ENCODE measurements at places on chromosomes 2 and 18.

DNA sequence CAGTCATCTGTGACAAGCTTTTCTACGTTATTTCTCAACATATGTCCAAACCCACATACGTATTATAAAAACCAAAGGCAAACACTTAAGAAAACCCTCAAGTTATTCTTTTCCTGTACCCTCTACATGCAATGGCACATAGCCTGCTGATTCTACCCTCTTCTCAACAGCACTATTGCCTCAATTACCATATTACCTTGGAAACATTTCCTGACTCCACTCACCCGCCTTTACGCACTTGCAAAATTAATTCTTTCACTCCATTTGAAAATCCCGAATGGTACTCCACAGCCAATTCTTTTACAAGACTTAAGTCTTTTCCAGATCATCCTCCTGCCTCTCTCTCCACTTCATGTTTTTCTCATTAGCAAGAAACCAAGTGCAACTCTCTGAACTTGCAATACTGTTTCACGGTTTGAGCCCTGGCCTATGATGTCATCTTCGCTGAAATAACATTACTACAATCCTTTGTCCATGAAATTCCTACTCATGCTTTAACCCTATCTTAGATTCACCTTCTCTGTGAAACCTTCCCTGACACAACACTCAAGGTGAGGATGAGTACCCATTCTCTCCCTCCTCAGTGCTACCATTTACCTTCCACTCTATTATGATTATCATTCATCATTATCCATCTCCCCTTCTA lies 29.0 kb downstream of the SESTD1 start:
- DNase-seq: no peak

DNA sequence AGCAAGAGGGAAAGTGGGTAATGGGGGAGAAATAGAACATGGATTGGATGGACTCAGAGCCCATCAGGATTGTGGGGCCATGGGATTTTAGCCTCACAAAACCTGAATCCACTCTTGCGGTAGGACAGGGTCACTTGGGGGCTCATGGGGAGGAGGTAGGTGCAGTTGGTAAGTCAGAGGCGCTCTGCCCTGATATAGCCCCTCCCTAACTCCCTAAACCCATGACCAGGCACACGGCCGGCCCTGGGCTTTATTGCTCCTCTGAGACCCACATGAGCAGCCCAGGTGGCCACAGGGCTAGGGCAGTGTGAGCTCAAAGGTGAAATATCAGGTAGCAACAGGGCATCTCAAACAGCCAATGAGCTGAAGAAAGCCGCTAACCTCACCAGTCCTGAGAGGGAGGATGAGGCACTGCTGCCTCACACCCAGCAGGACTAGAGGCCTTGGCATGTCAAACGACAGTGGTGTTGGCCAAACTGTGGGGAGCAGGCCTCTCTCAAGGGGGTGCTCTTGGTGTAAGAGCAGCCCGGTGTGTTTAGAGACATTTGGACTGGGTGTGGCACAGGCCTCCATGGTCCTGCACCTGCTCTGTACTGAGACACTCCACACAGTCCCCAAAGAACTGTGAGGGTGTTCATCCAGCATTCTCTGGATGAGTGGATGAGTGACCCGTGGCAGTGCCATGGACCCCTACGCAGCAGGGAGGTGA lies 90.8 kb upstream of the HS6ST1 start:
- DNase-seq: no peak

DNA sequence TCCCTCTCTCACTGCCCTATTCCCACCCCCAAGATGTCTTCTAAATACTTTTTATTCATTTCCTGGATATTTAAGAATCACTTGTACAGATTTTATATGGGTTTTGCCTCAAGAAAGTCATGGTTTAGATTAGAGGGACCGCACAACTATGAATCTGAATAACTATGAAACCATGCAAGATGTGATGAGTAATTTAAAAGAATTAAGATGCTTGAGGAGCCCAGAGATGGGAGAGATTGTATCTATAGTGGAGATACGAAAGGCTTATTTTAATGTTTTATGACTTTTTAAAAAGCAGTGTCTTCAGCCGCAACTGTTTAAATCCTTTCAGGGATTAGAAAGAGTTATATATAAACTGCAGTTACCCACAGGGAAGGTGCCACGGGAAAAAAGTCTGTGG lies 324.1 kb downstream of the LPIN1 start:
- DNase-seq: no peak

DNA sequence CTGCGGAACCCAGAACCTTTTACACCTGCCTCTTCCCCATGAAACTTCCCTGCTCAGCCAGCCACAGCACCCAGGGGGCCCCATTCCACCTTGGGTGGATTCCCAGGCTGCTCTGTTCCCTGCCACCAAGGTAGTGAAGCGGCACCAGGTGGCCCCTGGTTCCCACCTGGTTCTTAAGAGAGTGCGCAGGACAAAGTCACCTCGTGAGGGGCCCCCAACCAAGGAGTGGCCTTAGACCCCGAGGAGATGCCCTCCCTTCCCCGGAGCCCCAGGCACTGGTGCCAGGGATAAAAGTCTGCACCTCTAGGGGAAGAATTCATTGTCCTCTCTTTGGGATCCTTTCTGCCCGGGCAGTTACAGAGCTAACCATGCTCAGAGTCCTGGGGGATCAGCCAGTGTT lies 3.1 kb upstream of the LPIN1 start:
- no peak for DNase-seq

- DNase-seq: no peak
These were observed 21.1 kb downstream of the EMX1 start for GRCh38 chr2:72938455-72938854.

- DNase-seq: no peak
These were observed 162.7 kb downstream of the INHBB start for GRCh38 chr2:120508567-120509041.

GRCh38 chr2:213496226-213496625 lies 212.0 kb downstream of the SPAG16 start:
- DNase-seq: no peak

DNA sequence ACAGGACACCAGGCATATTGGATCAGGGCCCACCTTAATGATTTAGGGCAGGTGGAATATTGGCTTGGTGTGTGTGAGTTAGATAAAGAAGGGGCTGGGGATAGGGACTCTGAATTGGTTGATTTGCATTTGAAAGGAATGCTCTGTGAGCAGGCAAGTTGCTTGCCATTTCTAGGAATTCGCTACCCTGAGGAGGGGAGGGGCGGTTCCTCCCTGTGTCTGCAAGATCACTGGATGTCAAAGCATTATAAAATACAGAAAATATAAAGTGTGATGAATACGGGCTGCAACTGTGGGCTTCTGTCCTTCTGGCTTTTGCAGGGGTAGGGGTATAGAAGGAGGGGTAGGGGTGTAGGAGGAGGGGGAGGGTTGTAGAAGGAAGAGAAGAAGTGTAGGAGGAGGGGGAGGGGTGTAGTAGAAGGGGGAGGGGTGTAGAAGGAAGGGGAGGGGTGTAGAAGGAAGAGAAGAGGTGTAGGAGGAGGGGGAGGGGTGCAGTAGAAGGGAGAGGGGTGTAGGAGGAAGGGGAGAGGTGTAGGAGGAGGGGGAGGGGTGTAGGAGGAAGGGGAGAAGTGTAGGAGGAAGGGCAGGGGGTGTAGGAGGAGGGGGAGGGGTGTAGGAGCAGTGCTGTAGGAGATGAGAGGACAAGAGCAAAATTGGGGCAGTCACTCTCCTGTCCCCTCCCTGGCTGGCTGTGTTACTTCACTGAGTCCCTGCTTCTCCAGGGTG lies 238.0 kb upstream of the COPS8 start:
- DNase-seq: no peak

- DNase-seq: no peak
These were observed 1189.1 kb upstream of the NXPH2 start for GRCh38 chr2:139969323-139969722.

GRCh38 chr2:30584116-30584515 lies 137.1 kb downstream of the LCLAT1 start:
- no peak for DNase-seq

DNA sequence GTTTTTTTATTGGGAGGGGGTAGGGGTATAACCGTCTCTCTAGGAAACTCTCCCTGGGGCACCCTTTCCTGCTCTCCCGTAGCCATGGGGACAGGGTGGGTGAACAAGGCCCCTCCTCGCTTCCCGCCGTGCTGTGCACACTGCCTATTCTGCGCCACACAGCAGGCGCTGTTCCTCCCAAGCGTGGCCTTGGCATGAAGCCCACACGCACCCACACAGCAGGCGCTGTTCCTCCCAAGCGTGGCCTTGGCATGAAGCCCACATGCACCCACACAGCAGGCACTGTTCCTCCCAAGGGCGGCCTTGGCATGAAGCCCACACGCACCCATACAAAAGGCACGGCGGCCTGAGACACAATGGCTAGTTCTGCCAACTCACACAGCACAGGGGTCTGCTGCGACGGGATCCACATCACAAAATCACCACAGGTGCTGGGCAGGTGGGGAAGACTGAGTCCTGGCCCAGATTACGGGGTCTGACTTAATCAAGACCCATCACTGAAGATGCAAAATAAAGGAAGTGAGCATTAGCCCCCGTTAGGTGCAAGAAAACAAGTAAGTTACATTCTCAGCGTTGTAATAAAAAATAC lies 46.6 kb upstream of the TPO start:
- DNase-seq: no peak

GRCh38 chr2:173037245-173038120 lies 38.2 kb upstream of the MAP3K20 start:
- no peak for DNase-seq

- peak; percentile 57 for DNase-seq
These were observed 39.1 kb downstream of the TMEM163 start for GRCh38 chr2:134679745-134680144.

DNA sequence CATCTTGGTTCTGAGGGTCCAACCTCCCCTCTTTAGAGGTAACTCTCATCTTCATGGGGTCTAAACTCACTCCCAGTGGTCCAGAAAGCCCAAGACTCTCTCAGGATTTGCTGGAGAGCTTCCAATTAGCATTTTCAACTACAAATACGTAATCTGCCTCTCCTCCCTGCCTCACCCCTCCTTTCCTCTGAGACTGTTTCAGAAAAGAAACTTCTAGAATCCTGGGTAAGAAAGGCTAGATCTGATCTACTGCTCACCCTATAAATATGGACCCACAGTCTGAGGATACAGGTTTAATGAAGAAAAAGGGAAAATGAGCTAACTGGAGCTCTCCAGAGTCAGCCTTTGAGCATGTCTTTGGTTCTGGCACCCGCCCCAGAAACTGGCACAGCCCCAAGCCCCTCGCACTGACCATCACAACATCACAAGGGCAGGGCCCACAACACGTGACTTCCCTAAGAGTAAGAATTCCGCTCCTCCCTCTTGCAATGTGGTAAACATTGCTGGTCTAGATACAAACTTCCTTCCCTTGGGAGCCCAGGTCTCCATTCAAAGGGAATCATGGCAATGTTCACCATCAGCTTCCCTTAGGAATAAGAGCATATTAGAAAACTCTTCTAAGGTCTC lies 21.7 kb upstream of the IHH start:
- no peak for DNase-seq

- no peak for DNase-seq
These were observed 5.0 kb downstream of the NDUFS1 start for GRCh38 chr2:206154197-206154596.

DNA sequence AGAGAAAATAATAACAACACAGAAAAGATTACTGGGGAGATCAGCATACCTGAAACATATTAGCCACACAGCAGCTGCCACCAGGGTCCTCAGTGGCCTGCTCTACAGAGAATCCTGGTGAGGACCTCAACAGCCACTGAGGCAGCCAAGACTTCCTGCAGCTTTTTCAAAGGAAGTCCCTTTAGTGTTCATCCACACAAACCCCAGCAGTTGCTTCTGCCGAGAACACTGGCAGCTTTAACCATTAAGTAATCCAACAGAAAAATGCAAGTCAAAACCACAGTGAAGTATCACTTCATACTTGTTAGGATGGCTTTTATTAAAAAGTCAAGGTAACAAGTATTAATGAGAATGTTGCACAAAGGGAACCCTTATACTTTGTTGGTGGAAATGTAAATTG lies 542.0 kb upstream of the GCFC2 start:
- no peak for DNase-seq

DNA sequence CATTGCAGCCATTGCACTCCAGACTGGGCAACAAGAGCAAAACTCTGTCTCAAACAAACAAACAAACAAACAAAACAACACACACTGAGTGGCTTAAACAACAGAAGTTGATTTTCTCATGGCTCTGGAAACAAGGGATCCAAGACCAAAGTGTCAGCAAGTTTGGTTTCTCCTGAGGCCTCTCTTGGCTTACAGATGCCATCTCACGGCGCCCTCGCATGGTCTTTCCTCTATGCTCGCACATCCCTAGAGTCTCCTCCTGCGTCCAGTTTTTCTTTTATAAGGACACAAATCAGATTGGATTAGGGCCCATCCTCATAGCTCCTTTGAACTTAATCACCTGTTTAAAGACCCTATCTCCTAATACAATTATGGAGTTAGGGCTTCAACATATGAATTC lies 133.4 kb upstream of the LRRTM1 start:
- DNase-seq: no peak

DNA sequence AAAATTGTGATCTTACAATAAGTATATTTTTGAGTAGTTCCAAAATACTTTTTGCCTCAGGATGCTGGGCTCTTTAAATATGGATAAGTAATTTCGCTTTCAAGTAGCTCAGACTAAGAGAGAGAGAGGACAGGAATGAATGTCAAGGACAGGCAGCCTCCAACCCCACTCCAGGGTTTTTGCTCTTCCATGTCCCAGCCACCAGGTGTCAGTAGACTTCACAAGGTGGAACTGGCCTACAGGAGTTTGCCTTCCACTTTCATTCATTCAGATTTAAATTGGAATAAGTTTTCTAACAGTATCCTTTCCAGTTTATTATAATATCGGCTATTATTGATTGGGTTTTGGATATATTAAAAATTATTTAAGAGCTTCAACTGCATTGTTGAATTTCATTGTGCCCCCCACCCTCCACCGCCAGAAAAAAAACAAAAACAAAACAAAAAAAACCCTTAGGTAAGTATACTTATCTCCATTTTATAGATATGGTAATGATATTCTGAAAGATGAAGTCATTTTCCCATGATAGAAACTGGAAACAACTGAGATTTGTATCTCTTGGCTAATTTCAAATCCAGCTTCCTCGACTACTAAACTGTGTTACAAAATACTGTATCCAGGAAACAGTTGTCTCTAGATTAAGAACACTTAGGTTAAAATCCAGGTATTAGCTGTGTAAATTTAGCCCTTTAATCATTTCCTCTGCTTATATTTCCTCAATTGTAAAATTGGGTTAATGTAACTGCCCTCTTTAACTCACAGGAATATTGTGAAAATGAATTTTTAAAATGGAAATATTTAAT lies 793.1 kb downstream of the ERBB4 start:
- peak; percentile 7 for DNase-seq

DNA sequence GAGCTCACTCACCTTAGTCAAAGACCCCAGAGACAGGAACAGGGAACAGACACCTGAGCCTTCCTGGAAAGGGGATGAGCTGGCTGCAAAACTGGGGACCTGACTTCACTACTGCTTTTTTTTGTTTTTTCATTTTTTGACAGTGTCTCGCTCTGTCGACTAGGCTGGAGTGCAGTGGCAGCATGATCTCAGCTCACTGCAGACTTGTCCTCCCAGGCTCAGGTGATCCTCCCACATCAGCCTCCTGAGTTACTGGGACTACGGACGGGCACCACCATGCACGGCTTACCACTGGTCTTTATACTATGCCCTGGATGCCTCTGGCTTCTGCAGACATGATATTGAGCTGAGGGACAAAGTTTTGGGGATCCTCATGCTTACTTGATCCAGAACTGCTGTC lies 184.1 kb downstream of the INSIG2 start:
- no peak for DNase-seq

GRCh38 chr2:14681608-14682007 lies 49.1 kb downstream of the LRATD1 start:
- DNase-seq: no peak
